ENCODE measurements at places on chromosomes 16 and 17.

- no peak for DNase-seq
Measured at GRCh38 chr16:66503030-66503429, 46.9 kb downstream of the TK2 start.

GRCh38 chr17:20852239-20852989 lies 190.4 kb downstream of the USP22 start:
- peak; percentile 64 for DNase-seq

GRCh38 chr17:17815436-17816200 lies 21.2 kb downstream of the SREBF1 start:
- DNase-seq: no peak

DNA sequence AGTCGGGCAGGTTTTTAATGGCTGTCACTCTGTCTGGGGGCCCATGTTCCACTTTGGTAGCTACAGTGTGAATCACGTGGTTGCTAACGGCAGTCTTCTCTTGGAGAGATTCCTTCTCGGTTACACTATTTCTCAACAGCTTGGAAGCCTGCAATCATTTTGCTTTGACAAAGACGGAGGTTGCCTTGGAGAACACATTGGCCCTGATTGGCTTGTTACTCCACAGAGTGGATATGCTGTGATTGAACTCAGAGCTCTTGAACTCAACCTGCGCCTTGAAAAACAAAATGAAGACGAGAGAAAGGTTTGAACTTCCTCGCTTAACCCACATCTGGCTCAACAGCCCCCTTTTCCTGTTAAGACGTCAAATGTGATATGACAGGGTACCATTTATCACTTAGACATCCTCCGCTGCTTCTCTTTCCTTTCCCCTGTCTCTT lies 218.9 kb downstream of the MAF start:
- no peak for DNase-seq

DNA sequence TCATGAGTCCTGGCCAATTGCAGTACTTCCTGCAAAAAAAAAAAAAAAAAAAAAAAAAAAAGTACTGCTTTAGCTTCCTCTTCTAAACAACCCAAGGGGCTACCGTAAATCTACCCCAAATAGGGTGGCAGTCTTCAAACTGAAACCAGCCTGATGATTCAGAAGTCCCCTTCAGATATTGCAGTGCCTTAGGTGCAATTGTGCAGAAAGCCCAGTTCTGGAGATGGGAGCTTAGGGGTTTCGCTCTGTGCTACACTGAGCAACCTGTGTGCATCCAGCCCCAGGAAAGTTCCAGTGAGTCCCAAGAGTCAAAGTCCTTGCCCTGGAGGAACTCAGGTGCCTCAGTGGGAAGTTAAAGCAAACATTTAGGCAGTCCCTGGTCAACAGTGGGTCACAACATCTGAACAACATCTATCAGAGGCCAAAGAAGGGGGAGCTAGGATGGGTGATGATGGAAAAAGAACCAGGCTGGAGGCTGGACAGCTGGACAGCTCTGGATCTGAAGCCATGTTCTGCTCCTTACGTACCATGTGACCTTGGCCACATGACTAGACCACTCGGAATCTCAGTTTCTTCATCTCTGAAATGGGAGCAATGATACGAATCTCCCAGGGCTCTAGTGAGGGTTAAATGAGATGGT lies 6.7 kb upstream of the CIITA start:
- DNase-seq: no peak

DNA sequence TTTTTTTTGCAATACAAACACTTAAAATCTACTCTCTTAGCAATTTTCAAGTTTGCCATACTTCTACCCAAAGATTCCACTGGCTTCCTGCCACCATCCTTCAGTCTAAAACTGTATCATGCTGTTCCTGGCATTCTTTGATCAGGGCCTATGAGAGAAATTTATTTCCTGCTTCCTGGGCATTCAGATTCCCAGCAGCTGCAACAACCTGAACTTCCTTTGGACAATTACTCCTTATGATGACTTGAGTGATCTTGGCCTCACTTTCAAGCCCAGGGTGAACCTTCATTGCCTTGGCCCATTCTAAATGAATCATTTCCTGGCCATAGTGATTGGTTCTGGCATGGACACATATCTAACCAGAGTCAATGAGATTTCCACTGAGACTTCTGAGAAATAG lies 18.0 kb upstream of the MON1B start:
- no peak for DNase-seq

DNA sequence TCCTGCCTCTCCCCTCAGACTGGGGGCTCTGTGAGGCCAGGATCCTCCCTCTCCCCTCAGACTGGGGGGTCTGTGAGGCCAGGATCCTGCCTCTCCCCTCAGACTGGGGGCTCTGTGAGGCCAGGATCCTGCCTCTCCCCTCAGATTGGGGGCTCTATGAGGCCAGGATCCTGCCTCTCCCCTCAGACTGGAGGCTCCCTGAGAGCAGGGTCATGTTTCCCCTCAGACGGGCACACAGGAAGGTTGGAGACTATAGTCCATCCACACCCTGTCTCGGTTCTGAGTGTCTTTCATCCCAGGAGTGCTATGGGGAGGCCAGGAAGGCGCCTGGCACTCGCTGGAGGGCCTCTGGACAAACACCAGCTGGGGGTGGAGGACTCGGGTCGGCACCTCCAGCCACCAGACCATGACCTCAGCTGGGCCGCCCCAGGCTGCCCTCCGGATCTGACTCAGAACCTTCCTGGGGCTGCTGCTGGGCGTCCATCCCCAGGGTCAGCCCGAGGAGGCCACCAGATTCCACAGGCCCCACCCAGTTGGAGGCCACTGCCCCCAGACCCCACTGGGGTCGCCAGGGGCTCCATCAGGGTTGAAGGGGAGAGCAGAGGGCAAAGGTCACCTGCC lies 21.9 kb upstream of the DLX4 start:
- DNase-seq: no peak

- no peak for DNase-seq
Measured at GRCh38 chr16:88634141-88634993, 4.0 kb upstream of the IL17C start.

- no peak for DNase-seq
Measured at GRCh38 chr16:85452364-85453193, 160.5 kb upstream of the GSE1 start.

DNA sequence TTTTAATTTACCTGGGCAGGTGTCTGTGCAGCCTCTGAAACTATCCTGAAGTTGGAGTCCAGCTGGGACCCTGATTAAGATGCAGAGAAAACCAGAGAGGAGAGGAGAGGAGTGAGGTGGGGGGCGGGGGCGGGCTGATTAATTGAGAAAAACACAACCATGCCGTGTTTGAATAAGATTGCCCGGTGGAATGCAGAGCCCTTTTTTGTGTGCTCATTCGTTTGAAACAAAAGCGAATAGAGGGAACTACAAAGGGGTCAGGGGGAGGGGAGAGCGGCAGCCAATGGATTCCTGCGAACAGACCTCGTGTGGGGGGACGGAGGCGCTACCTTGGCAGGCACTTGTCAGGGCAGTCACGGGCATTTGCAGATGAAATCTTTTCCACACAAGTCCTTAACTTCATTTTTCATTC lies 355.8 kb downstream of the SOX9 start:
- DNase-seq: no peak

DNA sequence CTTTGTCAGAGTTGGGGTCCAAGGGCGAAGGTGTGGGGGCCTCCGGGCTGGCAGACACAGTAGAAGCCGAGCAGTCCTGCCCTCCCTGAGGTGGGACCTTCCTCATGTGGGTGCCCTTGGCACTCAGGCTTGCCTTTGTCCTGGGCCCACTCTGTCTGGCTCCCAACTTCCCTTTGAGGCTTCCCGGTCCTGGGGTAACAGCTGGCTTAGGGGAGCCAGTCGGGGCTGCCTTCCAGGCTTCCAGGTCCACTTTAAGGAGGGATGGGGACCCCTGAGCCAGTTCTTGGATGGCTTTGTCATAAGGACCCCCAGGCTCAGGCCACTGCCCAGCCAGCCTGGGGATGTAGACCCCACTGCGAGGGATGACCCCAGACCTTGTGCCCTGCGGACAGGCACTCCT lies 7.8 kb downstream of the GAS2L2 start:
- DNase-seq: no peak

GRCh38 chr17:57288773-57289121 lies 32.4 kb downstream of the MSI2 start:
- no peak for DNase-seq

- DNase-seq: no peak
Measured at GRCh38 chr17:30605027-30605426, 127.8 kb downstream of the GOSR1 start.

DNA sequence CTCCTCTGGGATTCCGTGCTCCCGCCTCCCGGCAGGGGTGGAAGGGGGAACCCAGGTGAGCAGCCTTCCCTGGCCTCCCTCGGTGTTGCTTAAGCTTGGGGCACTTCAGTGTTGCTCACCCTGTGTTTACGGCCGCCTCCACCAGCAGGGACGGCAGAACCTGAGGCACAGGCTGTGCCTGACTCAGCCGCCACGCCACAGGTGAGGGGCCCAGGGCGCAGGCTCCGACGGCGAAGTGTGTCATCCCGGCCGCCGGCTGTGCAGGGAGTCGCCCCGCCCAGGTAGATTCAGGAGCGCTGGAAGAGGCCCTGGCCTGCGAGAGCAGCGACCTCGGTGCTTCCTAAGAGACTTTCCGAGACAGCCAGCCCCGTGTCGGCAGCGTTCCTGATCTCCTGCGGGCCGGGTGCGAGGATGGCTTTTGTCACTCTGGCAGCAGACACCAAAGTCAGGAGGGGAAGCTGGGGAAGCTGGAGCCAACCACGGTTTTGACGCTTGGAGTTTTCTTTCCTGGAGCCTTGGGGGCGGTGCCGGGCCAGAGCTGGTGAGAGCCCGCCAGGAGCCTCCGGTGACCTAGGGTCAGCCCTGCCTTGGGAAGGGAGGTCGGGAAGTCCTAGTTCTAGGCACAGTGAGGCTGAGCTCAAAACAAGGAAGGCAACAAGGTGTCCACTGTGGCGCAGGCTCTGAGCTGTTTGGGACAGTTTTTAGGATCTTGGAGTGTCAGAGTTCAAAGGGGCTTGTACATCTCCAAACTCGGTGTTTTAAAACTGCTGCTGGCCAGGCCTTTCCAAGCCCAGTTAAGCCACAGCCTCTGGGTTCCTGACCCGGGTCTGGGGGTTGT lies 2.1 kb downstream of the GSE1 start:
- DNase-seq: peak; percentile 80

- no peak for DNase-seq
Measured at GRCh38 chr16:28549301-28549899, 4.3 kb upstream of the SGF29 start.

DNA sequence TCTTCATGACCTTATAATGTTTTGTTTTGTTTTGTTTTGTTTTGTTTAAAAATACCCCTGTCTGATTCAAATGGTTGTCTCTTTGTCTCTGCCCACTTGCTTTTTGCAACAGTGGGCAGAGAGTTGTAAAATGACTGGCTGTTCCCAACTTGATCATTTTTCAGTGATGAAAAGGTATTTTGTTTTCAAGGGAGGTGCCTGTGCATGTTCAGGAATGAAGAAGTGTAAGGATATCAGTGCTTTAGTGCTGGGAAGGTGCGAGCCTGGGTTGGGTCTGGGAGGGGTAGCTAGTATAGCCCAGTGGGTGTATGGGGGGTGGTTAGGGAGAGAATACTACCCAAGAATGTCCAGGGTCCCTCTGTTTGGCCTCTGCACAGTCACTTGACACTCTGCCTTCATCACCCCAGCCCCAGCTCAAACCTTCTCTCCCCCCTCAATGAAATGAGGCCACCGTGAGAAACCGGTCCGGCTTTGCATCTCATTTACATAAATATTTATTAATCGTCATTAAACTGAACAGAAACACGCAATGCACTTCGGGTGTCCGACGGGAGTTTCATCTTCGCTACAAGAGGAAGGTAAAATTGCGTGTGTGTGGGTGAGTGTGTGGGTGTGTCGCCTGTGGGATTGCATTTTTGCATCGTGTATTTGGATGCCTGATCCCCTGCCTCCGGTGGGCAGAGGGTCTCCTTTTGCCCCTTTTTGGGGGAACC lies 4.3 kb downstream of the NEUROD2 start:
- DNase-seq: no peak

DNA sequence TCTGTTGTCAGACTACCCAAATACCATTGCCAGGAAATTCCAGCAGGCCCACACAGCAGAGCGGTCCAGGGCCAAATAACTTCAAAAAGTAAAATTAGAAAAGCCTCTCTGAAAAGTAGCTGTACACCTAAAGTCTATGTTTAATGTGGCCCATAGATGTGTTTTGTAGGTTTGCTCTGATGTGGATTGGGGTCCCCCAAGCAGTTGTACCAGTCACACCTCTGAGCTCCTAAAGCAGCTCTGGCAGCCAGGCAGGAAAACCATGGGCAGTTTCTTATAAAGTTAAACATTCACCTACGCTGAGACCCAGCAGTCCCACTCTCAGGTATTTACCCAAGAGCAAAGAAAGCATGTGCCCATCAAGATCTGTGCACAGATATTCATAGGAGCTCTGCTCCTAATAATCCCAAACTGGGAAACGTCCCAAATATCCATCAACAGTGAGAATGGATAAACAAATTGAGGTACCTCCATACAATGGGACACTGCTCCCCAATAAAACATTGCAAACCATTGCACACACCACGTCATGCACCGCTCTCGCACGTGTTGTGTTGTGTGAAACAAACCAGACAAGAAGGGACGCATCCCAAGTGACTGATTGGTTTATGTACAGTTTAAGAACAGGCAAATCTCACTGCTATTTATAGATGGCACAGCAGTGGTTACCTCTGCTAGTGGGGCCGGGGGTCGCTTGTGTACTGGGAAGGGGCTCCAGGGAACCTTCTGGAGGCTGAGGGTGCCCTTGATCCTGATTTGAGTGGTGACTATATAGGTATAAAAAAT lies 15.8 kb upstream of the PRM1 start:
- DNase-seq: no peak

DNA sequence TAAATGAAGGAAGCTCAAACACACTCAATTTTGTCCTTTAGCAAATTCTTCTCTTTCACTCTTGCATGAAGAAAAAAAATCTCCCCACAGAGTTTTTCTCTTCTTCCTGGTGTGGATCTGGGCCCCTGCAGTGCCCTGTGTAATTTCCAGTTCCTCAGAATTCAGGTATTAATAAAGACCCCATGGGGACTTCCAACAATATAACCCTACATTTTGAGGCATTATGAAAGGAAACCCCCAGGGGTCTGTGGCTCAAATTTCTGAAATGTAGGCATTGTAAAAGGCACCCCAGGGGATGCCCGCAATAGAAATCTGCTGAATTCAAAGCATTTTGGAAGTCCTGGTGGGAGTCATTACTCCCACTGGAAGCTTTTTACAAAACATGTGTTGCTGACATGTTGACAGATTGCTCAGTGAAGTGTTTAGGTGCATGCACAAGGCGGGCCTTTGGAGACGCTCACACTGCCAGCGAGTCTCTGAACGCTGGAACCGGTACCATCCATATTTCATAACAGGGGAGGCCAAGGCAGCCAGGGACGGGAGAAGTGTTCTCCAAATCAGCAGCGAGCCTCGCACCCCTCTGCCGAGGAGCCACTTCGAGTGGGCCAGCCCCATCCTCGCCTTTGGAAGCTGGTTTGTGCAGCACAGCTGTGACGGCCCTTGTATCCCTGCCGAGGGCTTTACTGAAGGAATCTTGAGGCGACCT lies 154.0 kb downstream of the ZNF423 start:
- DNase-seq: peak; percentile 90

- no peak for DNase-seq
Measured at GRCh38 chr17:17205368-17206123, 587 bp downstream of the PLD6 start.

DNA sequence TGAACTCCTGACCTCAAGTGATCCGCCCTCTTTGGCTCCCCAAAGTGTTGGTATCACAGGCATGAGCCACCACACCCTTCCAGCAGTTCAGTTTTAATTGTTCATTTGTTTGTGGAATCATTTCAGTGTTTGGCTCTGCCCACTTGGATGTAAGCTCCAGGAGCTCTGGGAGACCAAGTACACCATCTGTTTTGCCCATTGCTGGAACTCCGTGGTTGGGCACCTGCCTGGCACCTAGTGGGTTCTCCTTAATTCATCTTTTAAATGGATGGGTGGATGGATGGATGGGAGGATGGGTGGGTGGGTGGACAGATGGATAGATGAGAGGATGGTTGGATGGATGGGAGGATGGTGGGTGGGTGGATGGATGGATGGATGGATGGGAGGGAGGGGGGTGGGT lies 953 bp upstream of the NECAB2 start:
- DNase-seq: no peak

All from right atrium auricular region (tissue), 2 donors.